Progenitor cell of endocrine pancreas (in vitro differentiated cells): ENCODE measurements at places on chromosomes 2 and 18. TPM values are rescaled to one million over a fixed set of nuclear protein-coding genes. Genes with fewer than 3 reads are reported as not detected.

DNA sequence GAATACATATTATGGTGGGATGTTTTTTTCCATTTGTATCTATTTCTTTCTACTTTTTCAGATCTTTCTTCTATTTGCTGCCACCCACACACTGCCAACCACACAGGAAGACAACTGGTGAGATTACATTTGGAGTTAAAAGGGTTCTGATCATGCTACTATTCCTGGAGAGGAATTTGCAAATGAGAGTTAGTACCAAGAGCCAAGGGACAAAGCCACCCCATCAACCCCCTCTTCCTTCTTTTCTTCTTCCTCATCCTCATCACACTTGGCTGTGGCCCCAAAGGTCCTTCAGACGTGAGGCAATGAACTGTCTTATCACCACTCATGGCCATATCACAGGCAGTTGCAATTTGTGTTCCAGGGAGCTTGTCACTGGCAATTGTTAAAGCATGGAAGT is 215.6 kb upstream of the SLC14A2 start:
- no peak for DNase-seq
- no peak overlapping the region for H3K4me3 ChIP-seq
- H3K27me3 ChIP-seq, result peaks cover 8% of the 10 kb centered on the region
- no peak overlapping the region for H3K27ac ChIP-seq
- H3K4me1 ChIP-seq, result no peaks in the 10 kb centered on the region

GRCh38 chr2:241994556-241995213 is 125.2 kb downstream of the RTP5 start:
- no peaks in the 10 kb centered on the region for H3K4me1 ChIP-seq
- no peaks in the 10 kb centered on the region for H3K36me3 ChIP-seq
- no peak for DNase-seq
- no peak overlapping the region for H3K27ac ChIP-seq
- peaks cover 11% of the 10 kb centered on the region for H3K27me3 ChIP-seq
- no peak overlapping the region for H3K4me3 ChIP-seq

DNA sequence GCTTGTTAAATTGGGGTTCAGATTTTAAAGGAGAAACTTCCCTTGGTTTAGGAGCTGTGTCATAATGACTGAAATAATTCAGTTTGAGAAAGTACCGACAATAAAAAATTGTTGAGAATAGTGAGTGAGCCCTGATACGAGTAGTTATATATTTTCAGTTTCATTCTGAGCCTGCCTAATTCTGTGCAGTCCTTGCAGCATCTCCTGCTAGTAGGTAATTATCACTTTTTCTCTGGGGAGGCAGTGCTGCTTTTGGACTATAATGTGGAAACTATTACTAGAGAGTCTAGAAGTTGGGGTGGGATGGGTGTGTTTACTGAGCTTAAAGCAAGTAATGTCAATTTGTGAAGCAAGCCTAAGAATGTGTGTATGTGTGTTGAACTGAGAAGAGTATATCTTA is 21.7 kb downstream of the ZNF638 start:
- peaks cover 9% of the 10 kb centered on the region for H3K4me1 ChIP-seq
- H3K27ac ChIP-seq, result no peak overlapping the region
- H3K27me3 ChIP-seq, result no peaks in the 10 kb centered on the region

DNA sequence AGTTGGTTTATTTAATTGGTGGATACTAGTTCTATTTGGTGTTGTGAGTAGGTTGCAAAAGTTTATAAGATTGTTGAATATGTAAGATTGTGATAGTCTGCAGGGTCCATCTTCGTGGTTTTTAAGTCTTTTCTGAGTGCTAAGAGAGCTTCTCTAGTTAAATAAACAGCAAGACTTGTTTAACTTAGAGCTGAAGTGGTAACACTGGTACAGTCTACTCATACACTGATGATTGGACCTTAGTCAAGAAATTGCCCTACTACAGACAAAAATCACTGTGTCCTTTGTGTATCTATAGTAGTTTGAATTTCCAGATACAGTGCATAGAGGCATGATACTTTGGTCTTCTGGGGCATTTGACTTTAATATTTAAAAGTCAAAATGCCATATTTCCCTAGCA is 94.6 kb downstream of the PHLPP1 start:
- peaks cover 27% of the 10 kb centered on the region for H3K4me1 ChIP-seq
- no peaks in the 10 kb centered on the region for H3K27me3 ChIP-seq
- DNase-seq, result no peak
- H3K27ac ChIP-seq, result no peak overlapping the region

DNA sequence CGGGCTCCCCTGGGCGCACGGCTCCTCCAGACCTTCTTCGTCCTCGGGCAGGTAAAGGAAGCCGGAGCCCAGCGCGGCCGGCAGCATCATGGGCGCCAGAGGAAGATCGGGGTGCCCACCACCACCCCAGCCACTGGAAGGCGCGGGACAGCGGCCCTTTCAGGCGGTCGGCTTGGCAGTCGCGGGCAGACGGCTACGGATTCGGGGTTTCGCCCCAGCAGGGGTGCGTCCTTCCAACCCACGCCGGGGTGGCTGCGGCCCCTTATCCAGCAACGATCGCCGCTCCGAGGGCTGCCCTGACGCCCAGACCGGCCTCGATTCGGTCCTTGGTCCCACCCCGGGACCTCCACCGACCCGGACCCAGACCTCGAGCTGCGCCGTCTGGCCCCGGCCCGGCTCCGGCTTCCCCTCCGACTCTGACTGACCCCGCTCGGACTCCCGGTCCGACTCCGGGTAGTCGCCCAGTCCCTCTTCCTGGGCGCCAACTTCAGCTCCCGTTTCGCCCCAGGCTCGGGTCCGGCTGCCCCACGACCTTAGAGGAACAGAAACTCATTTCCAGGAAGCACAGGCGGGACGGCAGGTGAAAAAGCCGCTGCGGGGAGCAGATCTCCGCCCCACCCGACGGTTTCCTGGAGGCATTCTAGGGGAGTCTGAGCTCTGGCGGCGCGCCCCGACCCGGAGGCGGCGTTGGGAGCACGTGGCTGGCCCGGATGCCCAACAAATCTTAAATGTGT is 30.2 kb upstream of the SSB start:
- peaks cover 3% of the 10 kb centered on the region for H3K36me3 ChIP-seq
- DNase-seq, result no peak
- H3K27ac ChIP-seq, result no peak overlapping the region
- H3K4me3 ChIP-seq, result no peak overlapping the region

DNA sequence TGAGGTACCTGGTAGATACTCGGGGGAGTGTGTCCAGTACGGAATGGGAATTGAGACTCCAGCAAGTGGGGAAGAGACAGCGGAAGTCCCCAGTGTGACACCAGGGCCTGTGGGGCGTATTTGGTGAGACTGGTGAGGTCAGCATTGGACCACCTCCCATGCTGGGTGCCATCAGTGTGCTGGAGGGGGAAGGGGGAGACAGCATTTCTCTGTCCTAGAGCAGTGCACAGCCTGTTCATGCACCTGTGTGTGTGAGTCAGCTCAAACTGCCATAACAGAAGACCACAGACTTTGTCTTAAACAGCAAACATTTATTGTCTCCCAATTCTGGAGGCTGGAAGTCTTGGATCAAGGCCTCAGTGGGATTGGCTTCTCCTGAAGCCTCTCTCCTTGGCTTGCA is 301.8 kb downstream of the GBX2 start:
- no peaks in the 10 kb centered on the region for H3K4me1 ChIP-seq
- DNase-seq, result no peak
- H3K27ac ChIP-seq, result no peak overlapping the region
- H3K36me3 ChIP-seq, result peaks cover 16% of the 10 kb centered on the region
- H3K27me3 ChIP-seq, result no peaks in the 10 kb centered on the region

DNA sequence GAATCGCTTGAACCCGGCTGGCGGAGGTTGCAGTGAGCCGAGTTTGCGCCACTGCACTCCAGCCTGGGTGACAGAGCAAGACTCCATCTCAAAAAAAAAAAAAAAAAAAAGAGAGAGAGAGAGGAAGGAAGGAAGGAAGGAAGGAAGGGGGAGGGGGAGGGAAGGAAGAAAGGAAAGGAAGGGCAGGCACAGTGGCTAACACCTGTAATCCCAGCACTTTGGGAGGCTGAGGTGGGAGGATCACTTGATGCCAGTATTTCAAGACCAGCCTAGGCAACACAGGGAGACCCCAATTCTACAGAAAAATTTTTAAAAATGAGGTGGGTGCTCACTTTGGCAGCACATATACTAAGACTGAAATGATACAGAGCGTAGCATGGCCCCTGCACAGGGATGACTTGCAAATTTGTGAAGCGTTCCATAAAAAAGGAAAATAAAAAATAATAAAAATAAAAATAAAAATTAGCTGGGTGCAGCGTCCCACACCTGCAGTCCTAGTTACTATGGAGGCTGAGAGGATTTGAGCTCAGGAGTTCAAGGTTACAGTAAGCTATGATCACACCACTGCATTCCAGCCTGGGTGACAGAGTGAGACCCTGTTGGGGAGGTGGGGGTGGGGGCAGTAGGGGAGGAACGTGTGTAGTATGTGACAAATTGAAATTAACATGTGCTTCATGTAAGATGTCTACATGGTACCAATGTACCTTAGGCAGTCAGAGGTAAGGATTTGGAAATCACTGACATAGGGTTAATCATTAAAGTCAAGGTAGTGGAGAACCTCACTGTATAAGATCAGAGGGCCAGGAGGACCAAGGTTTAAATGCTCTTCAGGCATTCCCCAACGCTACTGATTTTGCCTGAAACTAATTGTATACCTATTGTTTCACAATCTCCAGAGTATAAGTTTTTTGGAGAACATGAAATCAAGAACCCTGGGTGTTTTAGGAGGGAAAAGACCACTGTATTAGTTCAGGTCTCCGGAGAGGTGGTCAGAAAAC is 1.4 kb downstream of the WDCP start:
- no peaks in the 10 kb centered on the region for H3K27me3 ChIP-seq
- H3K36me3 ChIP-seq, result peaks cover 1% of the 10 kb centered on the region
- DNase-seq, result no peak

- peaks cover 1% of the 10 kb centered on the region for H3K36me3 ChIP-seq
- H3K4me3 ChIP-seq, result no peak overlapping the region
- H3K27me3 ChIP-seq, result no peaks in the 10 kb centered on the region
- DNase-seq, result no peak
- no peaks in the 10 kb centered on the region for H3K4me1 ChIP-seq
Measured at GRCh38 chr2:7226501-7226900, 309.3 kb downstream of the RNF144A start.

- no peaks in the 10 kb centered on the region for H3K27me3 ChIP-seq
- no peaks in the 10 kb centered on the region for H3K36me3 ChIP-seq
- DNase-seq, result no peak
Measured at GRCh38 chr18:3889803-3890202, 439.8 kb downstream of the TGIF1 start.

DNA sequence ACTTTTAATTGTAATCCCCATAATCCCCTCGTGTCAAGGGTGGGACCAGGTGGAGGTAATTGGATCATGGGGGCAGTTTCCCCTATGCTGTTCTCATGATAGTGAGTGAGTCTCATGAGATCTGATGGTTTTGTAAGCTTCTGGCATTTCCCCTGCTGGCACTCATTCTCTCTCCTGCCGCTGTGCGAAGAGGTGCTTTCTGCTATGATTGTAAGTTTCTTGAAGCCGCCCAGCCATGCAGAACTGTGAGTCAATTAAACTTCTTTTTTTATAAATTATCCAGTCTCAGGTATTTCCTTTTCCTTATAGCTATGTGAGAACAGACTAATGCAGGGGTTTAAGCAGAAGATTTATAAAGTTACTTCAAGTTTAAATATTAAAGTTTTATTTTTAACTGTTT is 655.2 kb downstream of the EPHA4 start:
- H3K36me3 ChIP-seq, result no peaks in the 10 kb centered on the region
- no peak for DNase-seq
- no peak overlapping the region for H3K4me3 ChIP-seq
- H3K4me1 ChIP-seq, result no peaks in the 10 kb centered on the region
- H3K27me3 ChIP-seq, result no peaks in the 10 kb centered on the region

GRCh38 chr2:189492451-189492850 is 51.2 kb downstream of the WDR75 start:
- H3K36me3 ChIP-seq, result no peaks in the 10 kb centered on the region
- H3K27ac ChIP-seq, result no peak overlapping the region
- no peaks in the 10 kb centered on the region for H3K4me1 ChIP-seq
- H3K27me3 ChIP-seq, result no peaks in the 10 kb centered on the region
- H3K4me3 ChIP-seq, result no peak overlapping the region
- DNase-seq, result no peak

DNA sequence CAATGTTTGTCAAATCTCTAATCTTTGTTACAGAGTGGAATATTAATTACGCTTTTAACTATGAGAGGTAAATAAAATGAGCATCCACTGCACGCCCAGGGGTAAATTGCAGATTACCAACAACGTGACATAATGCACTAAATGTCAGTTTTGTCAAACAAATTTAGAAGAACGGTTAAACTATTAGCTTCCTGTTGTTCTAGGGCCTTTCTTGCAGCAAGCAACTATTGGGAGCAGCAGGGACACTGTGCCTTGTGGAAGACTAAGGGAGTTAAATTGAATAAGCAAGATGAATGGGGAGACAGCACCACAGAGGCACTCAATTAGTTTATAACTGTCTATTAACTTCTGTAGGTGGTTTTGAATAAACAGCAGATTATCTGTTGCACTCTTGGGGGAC is 391.0 kb upstream of the RAB12 start:
- peaks cover 38% of the 10 kb centered on the region for H3K4me1 ChIP-seq
- DNase-seq, result no peak
- H3K27me3 ChIP-seq, result no peaks in the 10 kb centered on the region

- H3K36me3 ChIP-seq, result no peaks in the 10 kb centered on the region
- peaks cover 5% of the 10 kb centered on the region for H3K4me1 ChIP-seq
- H3K4me3 ChIP-seq, result no peak overlapping the region
- peaks cover 34% of the 10 kb centered on the region for H3K27me3 ChIP-seq
- peak; percentile 67 for DNase-seq
- H3K27ac ChIP-seq, result peak overlapping the region; percentile 65
Measured at GRCh38 chr2:20135631-20136050, 84.2 kb upstream of the LAPTM4A start.

- peak overlapping the region; percentile 98 for H3K4me3 ChIP-seq
- H3K4me1 ChIP-seq, result peaks cover 9% of the 10 kb centered on the region
- no peak for DNase-seq
- peak overlapping the region; percentile 98 for H3K27ac ChIP-seq
- H3K27me3 ChIP-seq, result no peaks in the 10 kb centered on the region
Measured at GRCh38 chr2:151410485-151410834, 758 bp downstream of the RIF1 start.

DNA sequence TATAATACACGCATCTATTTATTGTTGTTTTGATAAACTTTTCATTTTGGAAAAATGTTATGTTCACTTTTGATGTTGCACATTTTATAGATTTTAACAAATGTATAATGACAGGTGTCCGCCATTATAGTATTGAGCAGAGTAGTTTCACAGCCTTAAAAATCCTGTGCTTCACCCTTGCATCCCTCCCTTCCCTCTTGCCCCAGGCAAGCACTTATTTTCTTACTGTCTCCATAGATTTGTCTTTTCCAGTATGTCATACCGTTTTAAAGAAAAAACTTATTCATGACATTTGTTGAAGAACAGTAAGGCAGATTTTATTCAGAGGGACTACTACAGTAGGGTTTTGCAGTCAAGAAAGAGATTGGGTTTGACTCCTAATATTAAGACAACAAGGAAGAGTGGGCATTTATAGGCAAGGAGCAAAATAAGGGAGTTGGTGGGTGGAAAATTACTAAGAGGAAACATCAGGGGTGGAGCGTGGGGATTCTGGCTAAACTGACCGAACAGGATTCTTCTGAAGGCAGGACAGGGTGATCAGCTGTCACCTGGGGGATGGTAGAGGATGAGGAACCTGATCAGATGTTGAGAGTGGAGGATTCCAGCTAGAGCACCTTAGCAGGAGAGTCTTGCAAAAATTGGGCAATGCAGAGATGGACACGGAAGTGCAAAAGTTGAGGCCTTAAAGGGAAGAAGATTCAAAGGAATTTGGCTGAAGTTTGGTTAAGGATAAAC is 108.8 kb downstream of the NCK2 start:
- no peaks in the 10 kb centered on the region for H3K27me3 ChIP-seq
- H3K4me3 ChIP-seq, result no peak overlapping the region
- H3K4me1 ChIP-seq, result peaks cover 7% of the 10 kb centered on the region
- DNase-seq, result no peak

TP53I3 gene
- 64.4 and 67.8 TPM in 2 replicates for total RNA-seq

PROKR1 gene
- total RNA-seq, result 0.09 and 0.12 TPM in 2 replicates

TSGA10 gene
- 12.3 and 13.8 TPM in 2 replicates for total RNA-seq

SPDYA gene
- 1.6 and 2.0 TPM in 2 replicates for total RNA-seq

GPR75 gene
- total RNA-seq, result 3.9 and 4.4 TPM in 2 replicates

NPPC gene
- not detected in 2 replicates for total RNA-seq
